GM23338 (cell line): ENCODE measurements at places on chromosomes 5 and 9. TPM values are rescaled to one million over a fixed set of nuclear protein-coding genes. Genes with fewer than 3 reads are reported as not detected.

DNA sequence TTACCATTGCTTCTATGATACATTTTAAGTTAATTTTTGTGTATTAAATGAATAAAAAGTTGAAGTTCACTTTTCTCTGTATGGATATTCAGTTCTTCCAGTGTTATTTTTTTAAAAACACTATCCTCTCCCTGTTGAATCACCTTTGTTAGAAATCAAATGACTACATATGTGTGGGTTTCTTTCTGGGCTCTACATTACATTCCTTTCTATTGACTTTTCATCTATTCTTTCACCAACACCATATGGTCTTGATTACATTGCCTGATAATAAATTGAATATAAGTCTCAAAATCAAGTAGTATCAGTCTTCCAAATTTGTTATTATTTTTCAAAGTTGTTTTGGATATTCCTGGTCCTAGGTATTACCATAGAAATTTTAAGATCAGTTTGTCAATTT is 7.3 kb upstream of the RASEF start:
- no peaks in the 10 kb centered on the region for H3K36me3 ChIP-seq
- H3K4me1 ChIP-seq: no peaks in the 10 kb centered on the region
- no peak for DNase-seq
- no peak overlapping the region for H3K4me3 ChIP-seq

- H3K27me3 ChIP-seq: no peaks in the 10 kb centered on the region
- H3K36me3 ChIP-seq: no peaks in the 10 kb centered on the region
- H3K27ac ChIP-seq: no peak overlapping the region
- no peak overlapping the region for H3K4me3 ChIP-seq
- H3K4me1 ChIP-seq: no peaks in the 10 kb centered on the region
These were observed 439.0 kb downstream of the ZSWIM6 start for GRCh38 chr5:61771062-61771461.

Gene WWC1
- total RNA-seq: 27.8 and 33.2 TPM in 2 replicates

DNA sequence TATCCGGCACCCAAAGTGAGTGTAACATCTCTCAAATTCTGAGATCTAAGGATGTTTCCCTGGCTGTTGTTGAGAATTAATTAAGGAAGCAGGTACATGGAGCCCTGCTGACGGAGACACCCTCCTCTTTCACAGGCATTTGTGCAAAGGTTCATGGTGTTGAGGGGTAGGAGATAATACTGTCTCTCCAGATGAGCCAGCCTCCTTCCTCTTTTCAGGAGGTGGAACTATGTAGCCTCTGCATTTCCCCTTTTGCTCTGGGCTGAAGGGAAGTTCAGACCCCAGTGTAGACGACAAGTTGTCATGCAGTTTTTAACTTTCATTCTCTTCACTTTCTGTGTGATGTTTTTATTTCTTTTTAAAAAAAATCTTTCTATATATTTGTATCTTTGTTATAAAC is 107.5 kb downstream of the GALNT10 start:
- H3K36me3 ChIP-seq: peaks cover 3% of the 10 kb centered on the region; the same call in 1 of the 2 replicates
- DNase-seq: no peak
- no peak overlapping the region for H3K4me3 ChIP-seq
- no peaks in the 10 kb centered on the region for H3K4me1 ChIP-seq

DNA sequence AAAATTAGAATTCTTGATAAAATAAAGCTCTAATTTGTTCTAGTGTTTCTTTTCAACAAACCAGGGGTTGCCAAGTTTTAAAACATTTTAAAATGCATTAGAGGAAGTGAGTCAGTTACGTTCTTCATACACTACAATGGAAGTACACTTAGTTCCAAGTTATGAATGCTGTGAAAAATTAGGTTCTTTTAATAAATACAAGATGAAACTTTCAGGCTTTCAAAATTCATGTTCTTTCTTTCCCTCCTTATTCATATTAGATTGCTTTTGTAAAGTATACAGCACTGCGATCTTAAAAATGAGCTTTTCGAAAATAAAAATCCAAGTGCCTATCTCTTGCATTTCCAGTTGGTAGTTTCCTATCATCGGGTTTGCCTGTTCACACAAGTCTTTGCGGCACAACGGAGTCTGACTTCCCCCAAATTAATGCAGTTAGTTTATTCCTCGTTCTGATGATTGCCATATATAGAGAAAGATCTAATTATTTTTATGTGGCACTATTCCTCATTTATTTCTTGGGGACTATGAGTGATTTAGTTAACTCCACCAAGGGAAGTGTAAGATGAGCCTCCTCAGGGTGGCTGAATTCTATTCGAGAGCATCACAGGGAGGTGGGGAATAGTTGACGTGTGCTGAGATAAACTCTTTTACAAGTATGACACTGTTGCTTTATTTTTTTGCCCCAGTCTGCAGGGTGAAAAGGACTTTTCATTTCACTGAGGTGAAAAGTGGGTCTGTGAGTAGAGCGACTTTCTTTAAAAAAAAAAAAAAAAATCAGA is 238.2 kb downstream of the CD180 start:
- H3K36me3 ChIP-seq: no peaks in the 10 kb centered on the region
- peak overlapping the region; percentile 42 for H3K4me3 ChIP-seq
- no peak overlapping the region for H3K27ac ChIP-seq
- peak; percentile 27 for DNase-seq
- peaks cover 35% of the 10 kb centered on the region for H3K4me1 ChIP-seq
- no peaks in the 10 kb centered on the region for H3K27me3 ChIP-seq

DNA sequence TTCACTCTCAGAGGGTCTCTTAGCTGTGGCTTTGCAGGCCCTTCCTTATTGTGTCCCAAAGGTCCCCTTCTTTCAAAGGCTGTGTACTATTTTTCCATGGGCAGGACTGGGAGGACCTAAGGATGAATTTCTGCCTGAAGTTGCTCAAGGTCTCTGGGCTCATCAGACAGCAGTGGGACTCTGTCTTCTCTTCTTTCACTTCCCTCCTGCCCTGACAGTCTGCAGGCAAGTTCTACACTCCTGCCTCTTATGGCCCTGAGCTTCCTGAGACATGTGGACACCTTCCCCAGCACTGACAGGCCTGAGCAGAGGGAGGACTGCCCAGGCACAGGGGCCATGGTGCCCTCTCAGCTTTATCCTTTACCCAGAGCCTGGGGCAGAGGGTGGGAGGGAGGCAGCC is 14.8 kb downstream of the ENHO start:
- H3K4me1 ChIP-seq: peaks cover 27% of the 10 kb centered on the region
- no peak overlapping the region for H3K27ac ChIP-seq
- H3K4me3 ChIP-seq: no peak overlapping the region

Gene EQTN
- total RNA-seq: 0.24 TPM in 1 of 2 replicates, not detected in the other

DNA sequence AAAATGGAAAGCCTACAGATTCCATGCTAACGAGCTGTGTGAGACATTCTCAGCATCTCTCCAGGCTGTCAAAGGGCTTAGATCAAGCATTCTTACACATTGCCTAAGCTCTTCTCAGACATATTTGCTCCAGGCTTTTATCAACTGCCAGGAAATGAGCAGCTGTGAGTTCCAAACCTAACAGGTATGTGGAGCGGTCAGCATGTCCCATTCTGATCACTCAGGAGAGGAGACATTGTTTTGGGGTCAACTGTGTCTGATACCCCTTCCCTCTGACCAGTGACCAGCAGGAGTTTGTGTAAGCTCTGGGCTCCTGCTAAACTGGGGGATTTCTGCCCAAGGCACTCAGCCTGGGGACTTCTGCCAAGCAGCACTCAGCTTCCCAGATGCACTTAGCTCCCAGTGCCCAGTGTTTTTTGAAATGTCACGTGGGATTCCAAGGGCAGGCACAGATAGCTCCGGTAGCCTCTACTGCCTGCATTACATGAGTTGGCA is 229.1 kb downstream of the SEC61B start:
- no peak for DNase-seq
- H3K27ac ChIP-seq: no peak overlapping the region
- no peaks in the 10 kb centered on the region for H3K36me3 ChIP-seq
- H3K4me3 ChIP-seq: no peak overlapping the region
- H3K4me1 ChIP-seq: no peaks in the 10 kb centered on the region

- H3K27me3 ChIP-seq: no peaks in the 10 kb centered on the region
- no peak for DNase-seq
- H3K4me3 ChIP-seq: no peak overlapping the region
- no peaks in the 10 kb centered on the region for H3K36me3 ChIP-seq
- no peaks in the 10 kb centered on the region for H3K4me1 ChIP-seq
These were observed 10.1 kb downstream of the CAMK2A start for GRCh38 chr5:150279330-150280020.

Gene TNPO1
- 197 and 224 TPM in 2 replicates for total RNA-seq

DNA sequence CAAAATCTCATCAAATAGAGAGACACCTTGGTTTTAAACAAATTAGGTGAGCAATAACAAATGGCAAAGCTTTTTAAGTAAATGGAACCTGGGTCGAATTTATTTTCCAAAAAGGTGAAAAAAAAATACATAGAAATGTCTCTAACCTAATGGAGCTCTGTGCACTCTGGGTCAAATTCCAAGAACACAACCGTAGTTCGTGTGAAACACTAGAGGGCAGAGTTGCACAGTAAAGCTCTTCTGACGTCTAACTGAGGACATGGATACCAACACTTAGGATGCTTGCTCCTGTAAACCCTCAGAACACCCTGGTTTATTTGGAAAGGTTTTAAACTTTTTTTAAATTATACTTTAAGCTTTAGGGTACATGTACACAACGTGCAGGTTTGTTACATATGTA is 18.9 kb downstream of the MARCHF11 start:
- H3K4me1 ChIP-seq: no peaks in the 10 kb centered on the region
- no peak overlapping the region for H3K4me3 ChIP-seq
- H3K36me3 ChIP-seq: no peaks in the 10 kb centered on the region
- H3K27me3 ChIP-seq: no peaks in the 10 kb centered on the region
- H3K27ac ChIP-seq: no peak overlapping the region

DNA sequence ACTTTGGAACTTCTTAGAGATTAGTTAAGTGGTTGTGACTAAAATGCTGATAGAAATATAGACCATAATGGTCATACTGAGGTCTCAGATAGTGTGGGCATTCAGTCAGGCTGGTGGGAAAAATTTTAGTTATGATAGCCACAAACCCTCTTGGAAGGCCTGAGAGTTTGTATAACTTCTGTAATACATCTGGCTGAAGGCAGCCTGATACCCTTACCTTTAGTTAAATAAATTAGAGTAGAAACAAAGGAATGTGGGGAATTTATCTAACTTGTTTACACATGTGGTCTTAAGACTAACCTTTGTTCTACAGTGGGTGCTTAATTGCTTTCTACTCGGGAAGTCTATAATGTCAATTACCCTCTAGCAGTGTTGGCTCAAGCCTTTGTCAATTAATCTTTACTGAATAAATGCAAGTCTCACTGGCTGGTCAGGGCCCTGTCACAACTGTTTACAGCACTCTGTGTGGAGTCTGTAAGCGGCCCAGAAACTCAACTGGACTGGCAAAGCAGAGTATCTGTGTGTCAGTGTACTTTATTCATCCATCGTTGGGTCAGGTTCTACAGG is 184.0 kb downstream of the FBXO4 start:
- no peak for DNase-seq
- no peak overlapping the region for H3K4me3 ChIP-seq
- H3K27ac ChIP-seq: no peak overlapping the region
- no peaks in the 10 kb centered on the region for H3K4me1 ChIP-seq
- 0 out of 2 replicates have a peak, but pooled peaks cover 4% of the 10 kb centered on the region for H3K36me3 ChIP-seq
- H3K27me3 ChIP-seq: no peaks in the 10 kb centered on the region

GRCh38 chr9:130461218-130461630 is 16.5 kb downstream of the ASS1 start:
- H3K27ac ChIP-seq: no peak overlapping the region
- H3K4me3 ChIP-seq: no peak overlapping the region
- H3K4me1 ChIP-seq: no peaks in the 10 kb centered on the region
- H3K27me3 ChIP-seq: no peaks in the 10 kb centered on the region
- H3K36me3 ChIP-seq: no peaks in the 10 kb centered on the region

GRCh38 chr5:159456722-159457465 is 126.6 kb upstream of the IL12B start:
- H3K4me3 ChIP-seq: no peak overlapping the region
- H3K27ac ChIP-seq: no peak overlapping the region
- DNase-seq: no peak
- H3K4me1 ChIP-seq: no peaks in the 10 kb centered on the region
- H3K36me3 ChIP-seq: no peaks in the 10 kb centered on the region

Gene FOXD4L5
- total RNA-seq: not detected in 2 replicates

GRCh38 chr5:150660108-150660831 is 781 bp upstream of the MYOZ3 start:
- no peak for DNase-seq
- H3K27ac ChIP-seq: no peak overlapping the region
- no peaks in the 10 kb centered on the region; the same call in 1 of the 2 replicates for H3K4me1 ChIP-seq

DNA sequence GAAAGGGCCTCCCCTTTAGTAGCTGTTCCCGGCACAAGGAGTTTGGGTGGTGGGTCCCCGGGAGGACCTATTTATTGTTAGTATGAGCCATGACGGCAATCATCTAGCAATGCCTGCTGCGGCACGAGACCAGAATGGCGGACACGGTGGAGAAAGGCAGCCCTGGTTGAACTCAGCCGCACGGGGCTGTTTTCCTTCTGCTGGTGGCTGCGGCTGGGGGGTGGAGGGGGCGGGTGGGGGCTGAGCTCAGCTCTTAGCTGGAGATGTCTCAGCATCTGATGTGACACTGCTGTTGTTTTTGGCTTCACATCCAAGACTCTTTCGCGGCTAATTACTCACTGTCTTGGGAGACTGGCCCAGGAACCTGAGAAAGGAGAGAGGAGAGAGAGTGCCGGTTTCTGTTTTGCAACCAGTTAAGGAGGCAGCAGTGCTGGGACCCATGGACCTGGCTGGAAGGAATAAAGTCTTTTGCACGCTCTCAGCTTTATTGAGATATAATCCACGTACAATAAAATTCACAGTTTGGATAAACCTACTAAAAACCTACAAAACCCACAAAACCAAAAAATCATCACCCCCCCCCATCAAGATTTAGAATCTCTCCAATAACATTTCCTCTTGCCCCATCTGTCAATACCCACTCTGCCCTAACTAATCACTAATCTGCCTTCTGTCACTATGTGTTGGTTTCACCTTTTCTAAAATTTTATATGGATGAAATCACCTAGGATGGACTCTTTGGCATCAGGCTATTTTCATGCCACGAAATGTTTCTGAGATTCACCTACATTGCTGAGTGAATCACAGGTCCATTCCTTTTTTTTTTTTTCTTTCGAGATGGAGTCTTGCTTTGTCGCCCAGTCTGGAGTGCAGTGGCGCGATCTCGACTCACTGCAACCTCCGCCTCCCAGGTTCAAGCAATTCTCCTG is 81.8 kb upstream of the NEURL1B start:
- no peaks in the 10 kb centered on the region for H3K4me1 ChIP-seq
- DNase-seq: no peak
- H3K27me3 ChIP-seq: no peaks in the 10 kb centered on the region
- H3K36me3 ChIP-seq: no peaks in the 10 kb centered on the region

Gene SPTAN1
- 160 and 195 TPM in 2 replicates for total RNA-seq

DNA sequence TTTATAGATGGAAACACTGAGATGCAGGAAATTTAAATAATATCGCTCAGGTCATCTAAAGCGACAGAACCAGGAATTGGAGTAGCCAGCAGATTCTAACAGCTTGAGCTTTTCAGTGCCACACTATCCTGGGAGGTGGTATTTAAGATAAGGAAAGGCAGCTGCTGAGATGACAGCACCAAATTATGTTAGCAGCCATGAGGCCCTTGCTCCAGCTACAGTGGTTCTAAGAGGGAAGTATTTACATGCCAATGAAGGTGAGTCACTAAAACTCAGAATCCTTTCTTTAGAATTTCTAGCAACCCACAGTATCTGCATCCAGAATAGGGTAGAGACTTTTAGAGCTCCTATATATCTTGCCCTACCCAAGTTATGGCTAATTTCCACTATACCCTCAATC is 127.0 kb upstream of the VLDLR start:
- no peak overlapping the region for H3K27ac ChIP-seq
- H3K27me3 ChIP-seq: no peaks in the 10 kb centered on the region

GRCh38 chr9:82601293-82601771 is 461.6 kb downstream of the RASEF start:
- no peak overlapping the region for H3K27ac ChIP-seq
- no peak for DNase-seq
- no peak overlapping the region for H3K4me3 ChIP-seq
- no peaks in the 10 kb centered on the region for H3K4me1 ChIP-seq
- no peaks in the 10 kb centered on the region for H3K36me3 ChIP-seq
